Stimulated activated CD8-positive, alpha-beta memory T cell treated with anti-CD3 and anti-CD28 coated beads, Interleukin-7, amount 100 ng/mL, for 1 hour (primary cell): ENCODE measurements at places on chromosomes 7 and 10.

- no peak for DNase-seq
Measured at GRCh38 chr10:5940807-5941218, 36.5 kb downstream of the IL15RA start.

DNA sequence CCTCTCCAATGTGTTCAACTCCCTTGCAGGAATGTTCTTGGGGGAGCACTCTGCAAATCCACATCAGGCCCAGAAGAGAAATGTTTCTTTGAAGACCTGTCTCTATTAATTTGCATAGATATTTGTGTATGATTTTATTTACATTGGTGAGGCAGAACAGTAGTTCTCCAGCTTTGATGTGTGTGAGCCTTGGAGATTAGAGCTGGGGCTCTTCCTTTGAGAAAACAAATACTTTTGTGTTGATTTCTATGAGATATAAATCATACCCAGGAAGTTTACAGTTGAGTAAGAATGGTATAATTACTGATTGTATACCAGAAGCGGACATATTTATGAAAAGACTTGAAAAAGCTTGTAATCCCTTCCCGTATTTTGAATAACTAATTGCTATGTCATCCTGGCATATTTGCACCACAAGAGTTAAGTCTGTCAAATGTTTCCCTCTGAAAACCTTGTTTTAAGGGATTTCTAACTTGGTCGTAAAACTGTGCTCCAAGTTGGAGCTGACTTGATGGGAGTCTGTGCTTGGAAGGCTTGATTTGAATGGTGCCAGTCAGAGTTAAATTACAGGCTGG is 468.5 kb downstream of the LRMDA start:
- DNase-seq = no peak

GRCh38 chr10:83310688-83311087 is 828.6 kb upstream of the GHITM start:
- no peak for DNase-seq

DNA sequence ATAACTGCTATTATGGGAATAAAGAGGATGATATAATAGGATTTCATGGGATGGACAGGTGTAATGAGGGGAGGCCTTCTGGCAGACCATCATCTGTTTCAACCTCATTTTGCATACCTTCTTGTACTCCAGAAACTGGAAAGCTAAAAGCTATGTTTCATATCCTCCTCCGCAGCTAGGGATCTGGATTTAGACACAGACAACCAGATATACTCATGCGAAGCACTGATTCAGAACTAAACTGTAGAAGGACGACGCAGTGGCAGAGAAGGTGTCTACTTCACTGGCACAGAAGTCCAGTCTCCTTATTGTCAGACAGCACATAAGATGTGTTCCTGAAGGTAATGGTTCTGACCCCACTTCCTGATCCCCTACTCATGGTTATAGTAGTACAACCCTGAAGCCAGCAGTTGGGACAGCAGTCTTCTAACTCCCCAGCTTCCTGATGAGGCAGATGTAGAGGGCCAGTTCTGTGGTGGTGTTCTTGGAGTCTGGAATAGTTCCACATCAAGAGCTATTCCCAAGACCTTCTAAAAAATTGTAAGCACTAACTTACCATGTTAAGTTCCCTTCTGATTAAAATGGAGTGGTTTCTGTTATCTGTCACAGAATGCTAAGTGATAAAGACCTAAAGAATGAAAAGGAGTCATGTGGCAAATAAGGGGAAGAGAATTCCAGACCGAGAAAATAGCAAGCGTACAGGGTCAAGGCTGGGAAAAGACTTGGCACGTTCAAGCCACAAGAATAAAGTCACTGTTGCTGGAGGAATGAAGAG is 550.3 kb downstream of the GRM8 start:
- DNase-seq = no peak

- DNase-seq = no peak
Measured at GRCh38 chr7:39509912-39510311, 56.3 kb upstream of the YAE1 start.
